ENCODE measurements at places on chromosomes 12 and 14.
A peak's percentile ranks its signal among the peaks of the same experiment; 100 is the strongest.

DNA sequence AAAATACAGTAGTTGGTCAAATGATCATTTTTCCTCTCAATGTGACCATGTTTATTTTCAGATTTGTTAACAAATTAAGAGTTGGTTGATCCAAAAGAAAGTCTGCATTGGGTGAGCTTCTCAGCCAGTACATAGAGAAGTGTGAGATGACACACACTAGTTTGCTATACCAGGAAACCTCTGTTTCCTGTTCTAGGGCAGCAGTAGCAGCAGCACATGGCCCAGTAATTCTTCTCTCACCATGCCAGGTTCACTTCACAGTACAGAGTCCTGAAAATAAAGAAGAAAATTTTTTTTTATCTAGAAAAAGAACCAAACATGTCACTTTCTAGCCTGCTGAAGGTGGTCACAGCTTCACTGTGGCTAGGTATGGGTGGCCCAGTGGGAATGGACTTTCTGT, 250.2 kb upstream of the OR4E1 start:
- DNase-seq, result no peak

DNA sequence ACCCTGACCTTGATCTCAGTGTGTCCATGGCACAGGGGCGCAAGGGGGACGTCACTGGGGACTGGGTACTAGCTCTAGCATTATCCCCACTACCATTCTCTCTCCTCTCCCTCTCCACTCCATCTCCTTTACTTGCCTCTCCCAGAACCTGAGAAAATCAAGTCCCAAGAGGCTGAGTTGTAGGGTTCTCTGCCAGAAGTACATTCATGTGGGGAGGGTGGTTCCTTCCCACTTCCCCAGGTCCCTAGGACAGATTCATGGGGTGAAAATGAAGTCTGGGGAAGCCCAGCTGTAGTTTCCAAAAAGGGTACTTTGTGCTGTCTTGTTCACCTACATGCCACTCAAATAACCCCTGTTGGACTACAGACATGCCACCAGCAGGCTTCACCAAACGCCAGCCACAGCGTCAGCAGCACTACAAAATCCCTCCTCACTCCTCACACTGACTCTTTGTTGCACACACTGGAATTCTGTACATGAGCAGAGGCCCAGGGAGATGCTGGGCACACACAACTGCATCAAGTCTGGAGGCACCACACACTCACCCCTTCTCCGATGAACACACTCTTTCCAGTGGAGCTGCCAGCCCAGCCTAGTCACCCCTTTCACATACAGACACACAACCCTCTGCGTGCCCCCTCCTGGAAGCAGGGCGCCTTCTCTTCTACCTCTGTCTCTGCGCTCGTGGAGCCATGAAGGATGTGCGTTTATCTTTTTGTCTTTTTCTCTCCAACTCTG, 6.9 kb downstream of the RARG start:
- DNase-seq, result no peak

DNA sequence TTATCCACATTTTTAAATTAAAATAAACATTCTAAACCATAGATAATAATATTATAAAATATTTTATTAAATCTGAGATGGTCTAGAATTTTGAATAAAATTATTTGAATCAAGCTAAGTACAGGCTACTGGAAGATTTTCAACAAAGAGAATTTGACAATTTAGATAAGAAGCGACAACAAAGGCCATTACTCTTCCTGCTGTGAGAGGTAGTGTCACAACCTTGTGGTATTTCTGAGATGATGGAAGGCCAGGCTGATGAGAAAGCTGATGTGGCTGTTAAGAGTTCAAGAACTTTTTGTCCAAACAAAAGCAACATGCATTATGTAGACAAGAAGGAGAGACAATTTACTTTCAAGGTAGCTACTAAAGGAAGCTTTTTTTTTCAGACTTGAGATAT, 43.7 kb upstream of the CNTN1 start:
- no peak for DNase-seq

GRCh38 chr14:93705513-93706156, 82.7 kb downstream of the PRIMA1 start:
- no peak for DNase-seq

GRCh38 chr12:89450907-89451306, 73.7 kb downstream of the GALNT4 start:
- DNase-seq, result no peak

GRCh38 chr14:48349689-48350088, 674.3 kb upstream of the MDGA2 start:
- DNase-seq, result no peak

GRCh38 chr14:94062344-94062940, 18.6 kb downstream of the DDX24 start:
- no peak for DNase-seq

- DNase-seq, result no peak
Measured at GRCh38 chr12:66813137-66813892, 134.4 kb upstream of the GRIP1 start.

- no peak for DNase-seq
Measured at GRCh38 chr14:32993921-32994320, 55.2 kb downstream of the NPAS3 start.

GRCh38 chr14:59374048-59374447, 91.1 kb downstream of the GPR135 start:
- no peak for DNase-seq

- DNase-seq, result no peak
Measured at GRCh38 chr14:54353266-54353665, 43.5 kb upstream of the CDKN3 start.

DNA sequence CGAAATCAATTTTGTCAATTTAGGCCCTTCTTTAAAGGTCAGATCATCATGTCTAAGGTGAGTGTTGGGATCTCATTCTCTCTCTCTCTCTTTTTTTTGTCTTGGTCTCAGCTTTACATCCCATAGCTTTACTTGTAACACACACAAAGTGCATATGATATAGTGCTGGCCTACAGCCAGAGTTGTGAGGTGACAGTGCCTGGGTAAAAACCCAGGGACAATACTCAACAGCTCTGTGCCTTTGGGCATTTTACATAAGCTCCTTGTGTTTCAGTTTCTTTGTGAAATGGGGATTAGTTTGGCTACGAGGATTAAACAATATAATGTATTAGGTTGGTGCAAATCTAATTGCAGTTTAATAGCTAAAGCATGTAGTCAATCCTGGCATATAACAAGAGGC, 40.2 kb downstream of the GRIP1 start:
- DNase-seq, result no peak

DNA sequence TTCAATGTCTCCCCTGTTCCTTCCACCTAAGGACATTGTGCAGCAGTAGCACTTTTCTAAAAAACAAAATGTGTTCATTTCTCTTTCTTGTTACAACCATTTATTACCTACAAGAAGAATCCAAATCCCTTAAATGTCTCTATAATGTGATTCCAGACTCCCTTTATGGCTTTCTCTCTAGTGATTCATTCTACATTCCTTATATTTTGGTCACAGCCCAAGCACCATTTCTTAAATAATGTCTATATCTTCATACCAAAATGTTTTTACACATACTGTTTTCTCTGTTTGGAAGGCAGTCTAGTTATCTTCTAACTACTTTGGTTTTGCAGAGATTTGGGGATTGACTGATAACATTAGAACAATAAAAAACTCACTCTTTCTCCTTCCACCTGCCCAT, 1037.3 kb upstream of the FLRT2 start:
- DNase-seq, result no peak

GRCh38 chr12:61860451-61860850, 399.8 kb upstream of the USP15 start:
- DNase-seq, result no peak

DNA sequence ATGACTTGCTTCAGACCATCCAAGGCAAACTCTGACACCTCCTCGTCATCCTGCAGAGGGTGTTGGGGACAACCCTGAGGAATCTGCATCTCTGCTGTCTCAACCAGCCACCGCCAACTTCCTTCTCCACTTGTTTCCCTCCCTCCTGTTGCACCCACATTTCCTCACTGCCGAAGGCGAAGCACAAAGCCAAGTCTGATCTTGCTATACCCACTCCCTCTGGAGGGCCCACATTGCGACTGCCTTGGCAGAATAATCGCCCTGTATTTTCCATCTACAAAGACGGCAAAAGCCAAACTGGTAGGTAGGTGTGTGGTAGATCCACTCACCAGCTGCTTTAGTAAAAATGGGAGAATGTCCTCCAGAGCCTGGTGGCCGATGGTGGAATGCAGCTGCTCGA, 21.8 kb upstream of the RAB35 start:
- DNase-seq, result no peak

DNA sequence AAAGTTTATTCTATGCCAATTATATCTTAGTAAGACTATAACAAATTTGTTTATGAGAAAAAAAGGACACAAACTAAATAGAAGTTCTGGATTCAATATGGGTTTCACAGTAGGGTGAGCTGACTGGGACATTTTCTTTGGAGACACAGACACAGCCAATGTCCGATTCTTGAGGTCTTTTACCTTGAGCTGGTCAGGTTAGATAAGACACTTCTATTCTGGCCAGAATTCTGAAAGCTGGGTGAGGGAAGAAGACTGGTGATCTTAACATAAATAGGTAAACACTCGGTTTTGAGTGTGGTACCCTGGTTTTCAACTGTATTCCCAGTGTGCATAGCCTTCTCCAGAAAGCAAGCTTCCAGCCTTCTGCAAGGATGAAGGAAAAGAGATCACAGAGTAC, 10.0 kb downstream of the ATP2B1 start:
- no peak for DNase-seq

GRCh38 chr12:6772331-6772695, at the start of gene LAG3:
Gene LAG3, plus strand, starts transcription at chr12:6772520. Its CDS starts 333 bp downstream, at chr12:6772853.
- DNase-seq, result no peak

DNA sequence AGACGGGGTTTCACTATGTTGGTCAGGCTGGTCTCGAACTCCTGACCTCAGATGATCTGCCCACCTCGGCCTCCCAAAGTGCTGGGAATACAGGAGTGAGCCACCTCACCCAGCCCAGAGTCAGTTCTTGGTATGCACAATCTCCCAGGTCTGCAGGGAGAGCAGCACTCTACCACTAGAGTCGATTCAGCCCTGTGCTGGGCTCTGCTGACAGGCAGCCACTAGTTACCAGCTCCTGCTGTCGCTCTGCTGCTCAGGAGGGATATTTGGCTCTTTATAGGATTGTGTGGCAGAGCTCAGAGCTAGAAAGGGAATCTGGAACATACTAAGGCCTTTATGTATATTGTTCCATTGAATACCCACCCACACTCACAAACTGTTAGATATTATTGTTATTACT, 44.3 kb downstream of the SPTB start:
- no peak for DNase-seq

DNA sequence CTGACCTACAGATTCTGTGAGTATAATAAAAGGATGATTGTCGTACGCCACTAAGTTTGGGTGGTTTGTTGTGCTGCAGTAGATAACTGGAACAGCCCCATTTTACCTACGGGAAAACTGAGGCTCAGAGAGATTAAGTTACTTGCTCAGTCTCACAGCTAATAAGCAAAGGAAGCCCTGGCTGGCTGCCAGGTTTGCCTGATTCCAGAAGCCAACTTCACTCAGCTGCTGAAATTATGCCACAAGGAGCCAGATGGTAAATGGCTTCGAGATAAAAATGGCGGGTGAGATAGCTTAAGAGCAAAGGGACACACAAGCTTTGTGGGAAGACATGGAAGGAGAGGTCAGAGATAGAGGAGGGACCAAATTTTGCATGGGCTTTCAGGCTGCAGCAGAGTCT, 191.5 kb upstream of the NOS1 start:
- no peak for DNase-seq

GRCh38 chr14:87030197-87030596, 962.8 kb downstream of the GALC start:
- no peak for DNase-seq

GRCh38 chr14:21066882-21067502, 3.1 kb upstream of the ARHGEF40 start:
- DNase-seq, result peak; percentile 13

DNA sequence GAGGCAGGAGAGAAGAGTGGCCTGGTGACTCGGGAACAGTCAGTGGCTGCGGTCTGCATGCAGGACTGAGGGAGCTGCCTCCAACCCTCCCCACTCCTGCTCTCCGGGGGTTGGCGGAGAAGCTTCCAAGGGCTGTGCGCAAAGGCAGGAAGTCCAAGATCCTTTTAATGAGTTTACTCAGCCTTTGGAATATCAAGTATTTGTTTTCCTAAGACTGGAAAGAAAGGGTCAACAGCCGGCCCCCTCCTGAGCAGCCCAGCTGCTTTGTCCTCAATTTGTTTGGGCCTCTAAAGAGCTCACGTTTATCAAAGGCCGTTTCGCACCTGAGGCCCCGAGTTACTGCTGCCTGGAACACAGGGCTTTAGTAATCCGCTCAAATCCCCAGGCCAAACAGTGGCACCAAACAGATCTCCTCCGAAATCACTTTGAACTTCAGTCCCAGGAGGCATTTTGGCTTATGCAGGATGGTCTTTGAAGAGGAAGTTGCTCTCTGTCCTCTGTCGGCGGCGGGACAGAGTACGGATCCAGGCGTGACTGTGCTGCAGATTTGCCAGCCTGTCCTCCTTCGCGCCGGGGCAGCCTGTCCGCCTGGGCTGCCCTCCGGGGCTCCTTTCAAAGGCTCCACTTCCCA, 117.2 kb upstream of the FZD10 start:
- DNase-seq, result no peak

- no peak for DNase-seq
Measured at GRCh38 chr12:59004456-59004855, 84.2 kb upstream of the LRIG3 start.

- no peak for DNase-seq
Measured at GRCh38 chr12:110253176-110253575, 27.9 kb upstream of the ATP2A2 start.

DNA sequence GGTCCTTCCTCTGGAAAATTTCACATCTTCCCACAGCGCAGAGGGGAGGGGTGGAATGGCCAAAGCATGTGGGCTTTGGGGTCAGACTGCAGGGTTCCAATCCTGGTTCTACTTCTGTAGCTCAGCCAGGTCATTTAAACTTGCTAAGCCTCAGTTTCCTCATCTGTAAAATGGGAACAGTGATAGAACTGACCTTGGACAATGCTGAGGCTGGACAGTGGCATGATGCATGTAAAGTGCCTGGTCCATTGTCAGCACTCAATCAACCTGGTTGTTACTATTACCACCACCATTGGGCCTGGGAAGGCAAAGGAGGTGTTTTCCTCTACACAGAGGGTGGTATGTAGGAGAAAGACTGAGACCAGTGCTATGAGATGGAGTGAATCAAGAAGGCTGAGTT, 162.8 kb downstream of the VRK1 start:
- no peak for DNase-seq

GRCh38 chr12:112425582-112426382, 7.0 kb downstream of the PTPN11 start:
- no peak for DNase-seq

- no peak for DNase-seq
Measured at GRCh38 chr14:22252686-22253085, 336.3 kb downstream of the DAD1 start.
